Stimulated activated CD8-positive, alpha-beta memory T cell treated with anti-CD3 and anti-CD28 coated beads, Interleukin-15, amount 100 ng/mL, for 24 hours (primary cell): ENCODE measurements at places on chromosomes 7 and 10.

DNA sequence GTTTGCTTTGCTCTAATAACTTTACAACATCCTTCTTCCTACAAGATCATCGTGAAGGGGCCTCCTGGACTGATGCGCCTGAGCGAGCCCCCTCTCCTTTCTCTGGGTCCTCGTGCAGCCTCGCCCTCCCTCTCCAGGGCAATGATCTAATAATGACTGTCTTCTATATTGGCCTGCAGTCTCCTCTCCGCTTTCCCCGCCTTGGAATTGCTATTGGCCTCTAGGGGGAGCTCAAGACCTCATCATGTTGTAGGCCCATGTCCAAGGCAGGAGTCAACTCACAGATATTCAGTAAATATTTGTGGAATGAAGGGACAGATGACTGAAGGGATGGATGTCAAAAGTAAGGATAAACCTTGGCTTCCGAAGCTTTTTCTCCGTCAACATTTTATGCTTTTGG is 1180.3 kb downstream of the TYW1 start:
- DNase-seq = no peak

- no peak for DNase-seq
Observed at GRCh38 chr10:117533507-117534281, 8.9 kb upstream of the EMX2 start.

DNA sequence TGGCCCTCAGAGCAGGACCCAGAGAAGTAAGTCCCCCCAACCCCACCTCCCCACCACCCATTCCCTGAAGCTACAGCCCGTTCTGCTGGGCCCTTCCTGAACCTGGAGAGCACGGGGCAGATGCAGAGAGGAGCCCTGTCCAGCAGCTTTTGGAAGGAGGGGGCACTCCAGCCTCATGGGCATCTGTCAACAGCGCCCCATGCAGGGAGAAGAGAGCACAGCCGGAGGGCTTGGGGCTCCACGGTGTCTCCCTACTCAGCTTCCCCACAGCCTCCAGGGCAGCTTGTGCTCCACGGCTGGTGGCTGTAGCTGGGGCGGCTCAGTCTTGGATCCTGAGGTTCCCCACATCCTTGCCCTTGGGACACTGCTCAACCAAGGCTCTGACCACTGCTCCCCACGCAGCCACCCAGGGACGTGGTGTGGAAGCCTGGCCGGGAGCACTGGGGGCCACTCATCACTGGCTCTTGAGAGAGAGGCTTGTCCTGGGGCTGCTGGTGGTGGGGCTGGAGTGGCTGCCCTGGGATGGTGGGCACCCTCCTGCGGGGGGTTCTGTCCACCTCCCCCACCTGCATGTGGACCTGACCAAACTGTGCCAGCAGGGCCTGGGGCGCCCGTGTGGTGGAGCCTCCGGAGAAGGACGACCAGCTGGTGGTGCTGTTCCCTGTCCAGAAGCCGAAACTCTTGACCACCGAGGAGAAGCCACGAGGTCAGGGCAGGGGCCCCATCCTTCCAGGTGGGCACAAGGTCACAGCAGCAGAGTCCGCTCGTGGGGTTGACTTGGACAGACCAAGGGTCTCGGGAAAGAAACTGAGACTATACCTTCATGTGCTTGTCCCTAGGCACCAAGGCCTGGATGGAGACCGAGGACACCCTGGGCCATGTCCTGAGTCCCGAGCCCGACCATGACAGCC is 4.5 kb downstream of the PRAP1 start:
- no peak for DNase-seq

- no peak for DNase-seq
Observed at GRCh38 chr10:35307297-35307696, 29.0 kb upstream of the CCNY start.

GRCh38 chr10:73850211-73850610 is 24.1 kb downstream of the CAMK2G start:
- DNase-seq = no peak

GRCh38 chr7:55420530-55420929 is 55.4 kb downstream of the LANCL2 start:
- no peak for DNase-seq

DNA sequence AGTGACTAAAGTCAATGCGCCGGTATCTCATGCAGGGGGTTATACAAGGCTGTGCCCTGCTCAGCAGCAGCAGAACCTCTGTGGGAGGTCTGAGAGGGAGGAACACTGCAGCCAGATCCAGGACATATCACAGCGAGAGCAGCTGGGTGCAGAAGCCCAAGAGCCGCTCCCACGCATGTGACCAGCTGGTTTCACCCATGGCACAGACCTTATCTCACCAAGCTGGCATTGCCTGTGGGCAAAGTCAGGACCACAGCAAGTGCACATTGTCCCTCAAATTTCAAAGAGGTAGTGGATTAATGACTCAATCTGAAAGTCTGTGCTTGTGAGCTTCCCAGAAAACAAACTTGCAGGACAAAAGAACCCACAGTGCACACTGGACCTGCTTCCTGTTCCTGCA is 31.6 kb upstream of the AKR1C1 start:
- no peak for DNase-seq

GRCh38 chr10:133327651-133328357 is 8.9 kb downstream of the CALY start:
- DNase-seq = no peak

GRCh38 chr7:31935124-31936054 is 134.8 kb downstream of the PDE1C start:
- no peak for DNase-seq

- DNase-seq = no peak
Observed at GRCh38 chr10:5283305-5284158, 81.2 kb upstream of the UCN3 start.

- DNase-seq = peak; percentile 37
Observed at GRCh38 chr7:150451097-150451793, 815 bp downstream of the GIMAP8 start.

GRCh38 chr10:130495116-130495862 is 359.1 kb downstream of the GLRX3 start:
- DNase-seq = no peak

DNA sequence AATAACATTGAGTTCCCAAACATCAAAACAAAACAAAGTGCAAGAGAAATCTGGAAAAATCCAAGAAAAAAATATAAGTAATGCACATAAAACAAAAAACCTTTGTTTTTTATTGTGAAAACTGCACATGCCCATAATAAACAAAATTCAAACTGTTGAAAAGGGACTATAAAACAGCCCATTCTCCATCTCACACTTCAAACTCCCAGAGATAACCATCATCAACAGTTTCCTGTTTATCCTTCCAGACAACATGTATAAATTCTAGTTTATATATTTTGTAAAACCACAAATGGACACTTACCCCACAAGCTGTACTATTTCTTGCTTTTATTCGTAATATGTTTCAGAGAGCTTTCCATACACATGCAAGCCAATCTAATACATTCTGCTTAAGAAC is 79.3 kb downstream of the DPY19L1 start:
- DNase-seq = no peak

- no peak for DNase-seq
Observed at GRCh38 chr7:81407094-81407493, 362.8 kb downstream of the HGF start.

GRCh38 chr7:26293569-26294308 is 2.1 kb downstream of the SNX10 start:
- no peak for DNase-seq

- DNase-seq = no peak
Observed at GRCh38 chr7:7434329-7434728, 101.3 kb downstream of the COL28A1 start.

DNA sequence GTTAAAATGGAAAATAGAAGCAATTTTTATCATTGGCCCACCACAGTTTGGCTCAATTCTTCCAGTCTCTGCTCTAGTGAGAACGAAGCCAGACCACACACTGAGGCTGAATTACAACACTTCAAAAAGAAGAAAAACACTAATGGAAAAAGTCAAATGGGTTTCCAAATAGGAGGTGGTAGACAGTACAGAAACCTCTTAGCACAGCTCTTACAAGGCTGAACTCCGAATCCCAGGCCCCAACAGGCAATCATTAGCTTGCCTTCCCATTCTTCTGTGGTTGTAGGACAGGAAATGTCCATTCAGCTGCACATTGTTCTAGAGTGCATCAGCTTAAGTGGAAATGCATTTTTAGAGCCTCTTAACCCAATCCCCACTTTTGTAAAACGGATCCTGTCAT is 115.1 kb upstream of the MEOX2 start:
- no peak for DNase-seq

DNA sequence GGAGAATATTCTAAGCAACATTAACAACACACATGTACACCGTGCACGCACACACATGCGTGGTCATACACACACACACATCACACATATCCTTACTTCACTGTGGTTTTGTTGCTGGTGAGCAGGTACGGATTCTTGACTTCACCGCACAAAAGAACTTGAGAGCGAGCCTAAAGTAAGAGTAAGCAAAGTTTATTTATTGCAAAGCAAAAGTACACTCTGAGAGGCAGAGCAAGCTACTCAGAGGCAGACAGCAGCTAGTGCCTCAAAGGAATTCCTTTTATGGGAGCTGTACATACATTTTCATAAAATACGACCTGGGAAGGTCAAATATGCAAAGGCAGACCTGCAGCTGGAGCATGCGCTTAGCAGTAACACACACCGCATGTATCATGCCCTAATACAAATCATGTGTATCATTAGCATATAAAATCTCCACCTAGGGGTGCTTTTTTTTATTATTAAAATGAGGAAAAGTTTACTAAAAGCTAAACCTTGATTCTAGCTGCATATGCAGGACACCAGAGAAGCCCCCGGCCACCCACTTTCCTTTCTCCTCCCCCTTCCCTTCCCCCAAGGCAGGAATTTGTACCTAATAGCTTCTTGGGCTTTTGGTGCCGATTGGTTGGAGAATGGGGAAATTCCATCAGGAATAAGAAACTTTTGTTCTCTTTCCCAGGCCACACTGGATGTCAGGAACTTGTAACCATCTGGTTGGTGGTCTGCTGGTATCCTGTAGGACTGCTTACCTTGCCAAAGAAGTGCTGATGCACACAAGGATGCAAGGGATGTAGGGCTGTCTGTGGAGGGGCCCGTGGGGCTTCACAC is 16.5 kb upstream of the GPR37 start:
- no peak for DNase-seq

- no peak for DNase-seq
Observed at GRCh38 chr7:28939844-28940544, 18.1 kb downstream of the TRIL start.

DNA sequence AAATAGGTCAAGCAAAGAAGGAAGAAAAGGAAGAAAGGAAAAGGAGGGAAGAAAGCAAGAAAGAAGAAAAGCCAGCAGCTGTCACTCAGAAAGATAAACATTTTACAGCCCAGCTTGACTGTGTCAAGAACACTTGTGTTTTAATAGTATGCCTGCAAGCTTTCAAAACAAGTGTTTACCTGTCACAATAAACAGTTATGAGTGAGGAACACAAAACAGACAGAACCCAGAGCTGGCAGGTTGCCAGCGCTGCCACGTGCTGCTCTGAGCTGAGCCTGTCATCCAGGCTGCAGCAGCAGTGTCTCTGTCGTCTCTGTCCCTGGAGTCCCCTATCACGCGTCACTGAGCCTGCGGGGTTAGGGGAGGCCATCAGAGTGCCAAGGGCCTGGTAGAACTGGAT is 827.6 kb upstream of the AUTS2 start:
- no peak for DNase-seq

DNA sequence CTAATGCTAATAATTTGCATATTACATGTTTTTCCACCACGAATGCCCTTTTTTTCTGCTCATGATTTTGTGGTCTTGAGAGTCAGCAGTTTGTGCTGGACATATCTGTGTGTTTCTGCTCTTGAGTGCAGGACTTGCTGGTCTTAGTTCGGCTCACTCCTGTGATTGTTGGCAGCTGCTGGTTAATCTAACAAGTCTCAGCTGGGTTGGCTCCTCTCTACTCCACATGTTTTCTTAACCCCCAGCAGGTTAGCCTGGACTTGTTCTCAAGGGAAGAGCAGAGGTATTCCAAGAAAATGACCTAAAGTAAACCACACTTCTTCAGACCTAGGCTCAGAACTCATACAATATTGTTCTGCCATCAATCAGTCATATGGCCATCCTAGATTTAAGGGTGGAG is 1238.9 kb downstream of the XPNPEP1 start:
- DNase-seq = no peak

GRCh38 chr10:31930023-31930751 is 1.6 kb upstream of the ARHGAP12 start:
- DNase-seq = no peak

DNA sequence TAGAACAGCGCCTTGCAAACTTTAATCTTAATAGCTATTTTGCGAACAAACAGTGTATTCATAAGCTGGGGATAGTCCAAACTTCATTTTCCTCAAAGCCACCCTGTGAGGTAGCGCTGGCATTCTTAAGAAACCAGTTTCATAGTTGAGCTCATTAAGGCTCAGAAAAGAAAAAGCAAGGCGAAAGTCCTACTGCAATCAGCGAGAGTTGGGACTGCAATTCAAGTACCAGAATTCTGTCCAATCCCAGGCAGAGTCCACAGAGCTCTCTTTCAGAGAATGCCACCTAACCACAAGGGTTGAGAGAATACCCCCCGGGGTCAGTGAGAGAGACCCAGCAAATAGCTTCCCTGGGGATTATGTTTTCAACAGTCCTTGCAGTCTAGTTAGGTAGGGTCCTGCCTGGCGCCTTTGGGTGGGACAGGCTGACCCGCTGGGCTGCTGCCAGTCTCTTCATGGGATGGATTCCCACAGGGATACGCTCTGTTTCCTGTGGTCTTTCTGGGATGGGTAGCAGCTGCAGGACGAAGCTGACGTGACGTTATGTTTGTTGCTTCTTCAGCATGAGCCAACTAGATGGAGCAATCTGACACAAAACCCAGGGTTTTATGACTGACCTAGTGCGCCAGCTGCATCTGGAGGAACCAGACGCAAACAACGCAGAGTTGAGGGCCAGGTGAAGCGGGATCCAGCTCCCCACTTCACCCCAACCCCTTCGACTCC is 16.0 kb downstream of the BMPER start:
- no peak for DNase-seq

DNA sequence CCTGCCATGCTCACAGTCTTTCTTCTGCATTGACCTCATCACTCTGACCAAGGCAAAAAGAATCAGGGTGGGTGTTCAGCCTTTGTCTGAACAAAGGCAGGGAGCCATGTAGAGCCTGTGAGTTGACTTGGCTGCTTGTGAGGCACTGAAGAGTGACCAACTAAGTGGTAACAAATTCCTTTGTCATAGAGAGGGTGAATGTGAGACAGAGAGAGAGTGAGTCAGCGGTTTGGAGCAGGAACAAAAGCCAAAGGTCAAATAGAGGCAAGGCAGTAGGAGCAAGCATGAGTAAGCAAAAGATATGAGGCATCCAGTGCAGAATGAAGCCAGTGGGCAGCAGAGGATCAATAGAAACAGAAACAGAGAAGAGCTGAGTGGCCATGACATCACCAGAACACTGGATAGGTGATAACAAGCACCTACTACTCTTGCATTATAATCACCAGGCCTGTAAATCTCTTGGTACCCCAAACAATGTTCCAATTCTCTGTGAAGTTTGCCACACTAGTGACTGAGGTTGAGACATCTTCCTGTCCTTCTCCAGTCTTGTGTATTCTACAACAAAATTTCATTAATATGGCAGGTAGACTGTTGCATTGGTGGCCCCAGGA is 116.2 kb upstream of the LAMB4 start:
- no peak for DNase-seq

DNA sequence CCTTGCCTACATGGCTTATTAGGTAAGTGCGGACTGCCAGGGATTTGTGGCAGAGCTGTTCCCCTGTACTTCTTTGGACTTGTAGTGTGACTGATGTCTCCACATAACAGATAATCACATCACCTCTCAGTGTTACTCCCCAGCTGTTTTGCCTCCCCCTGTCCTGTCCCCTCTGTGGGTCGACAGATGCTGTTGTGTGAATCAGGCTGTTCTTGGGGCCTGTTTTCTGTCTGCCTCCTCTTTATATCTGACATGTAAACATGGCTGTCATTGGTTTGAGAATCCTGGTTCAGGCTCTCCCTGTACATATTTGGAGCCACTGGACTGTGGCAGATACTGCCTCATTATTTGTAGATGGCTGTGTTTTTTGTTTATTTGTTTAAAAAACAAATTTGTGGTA is 22.7 kb downstream of the CCNY start:
- no peak for DNase-seq
